MV-4-11 (cell line): ENCODE measurements at places on chromosomes 16 and 17.

DNA sequence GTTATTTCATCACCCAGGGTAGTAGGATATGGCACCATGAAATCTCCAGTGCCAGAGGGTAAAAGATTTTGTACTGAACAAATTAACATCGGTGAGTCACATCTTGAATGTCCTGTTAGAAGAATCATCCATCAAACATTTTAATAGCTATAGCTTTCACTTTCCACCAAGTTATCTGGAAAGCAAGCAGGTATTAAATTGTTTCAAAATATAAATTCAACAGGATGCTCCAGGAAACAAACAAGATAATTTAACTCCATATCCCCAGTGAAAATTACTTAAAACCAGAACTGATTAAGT lies 2.4 kb downstream of the VEZF1 start:
- peak; percentile 15 for DNase-seq

DNA sequence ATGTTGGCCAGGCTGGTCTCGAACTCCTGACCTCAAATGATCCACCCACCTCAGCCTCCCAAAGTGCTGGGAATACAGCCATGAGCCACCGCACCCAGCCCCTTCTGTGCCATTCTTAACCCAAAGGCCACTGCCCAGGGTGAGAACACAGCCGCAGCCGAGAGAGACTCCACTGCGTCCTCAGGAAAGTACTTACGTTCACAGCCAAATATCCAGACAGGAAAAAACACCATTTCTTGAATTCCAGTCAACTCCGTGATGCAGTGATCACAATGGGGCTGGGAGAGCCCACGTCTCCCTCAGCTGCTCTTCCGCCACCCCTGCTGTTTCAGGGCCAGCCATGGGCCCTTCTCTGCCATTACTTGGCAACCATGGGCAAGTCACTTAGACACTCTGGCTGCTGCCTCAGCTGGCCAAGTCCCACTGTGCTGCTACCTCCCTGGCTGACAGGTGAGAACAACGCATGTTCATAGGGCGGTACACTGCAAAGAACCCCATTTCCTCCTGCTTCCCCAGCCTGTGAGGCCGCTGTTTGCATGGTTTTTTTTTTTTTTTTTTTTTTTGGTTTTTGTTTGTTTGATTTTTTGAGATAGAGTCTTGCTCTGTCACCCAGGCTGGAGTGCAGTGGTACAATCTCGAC lies 4.3 kb downstream of the CDIP1 start:
- no peak for DNase-seq

DNA sequence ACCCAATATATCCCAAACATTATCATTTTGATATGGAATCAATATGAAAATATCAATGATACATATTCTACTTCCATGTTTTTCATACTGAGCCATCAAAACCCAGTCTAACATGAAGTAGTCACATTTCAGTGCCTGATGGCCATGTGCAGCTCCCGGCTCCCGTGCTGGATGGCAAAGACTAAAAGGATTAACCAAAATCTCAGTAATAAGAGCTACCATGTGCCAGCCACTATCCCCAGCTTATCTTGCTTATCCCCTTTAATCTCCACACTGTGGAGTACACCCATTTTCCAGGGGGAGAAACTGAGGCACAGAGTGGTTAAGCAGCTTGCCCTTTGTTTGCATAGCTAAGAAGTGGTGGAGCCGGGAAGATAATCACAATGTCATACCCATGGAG lies 9.2 kb downstream of the CD300LG start:
- no peak for DNase-seq

GRCh38 chr17:42817866-42818265 lies 6.2 kb downstream of the BECN1 start:
- no peak for DNase-seq

DNA sequence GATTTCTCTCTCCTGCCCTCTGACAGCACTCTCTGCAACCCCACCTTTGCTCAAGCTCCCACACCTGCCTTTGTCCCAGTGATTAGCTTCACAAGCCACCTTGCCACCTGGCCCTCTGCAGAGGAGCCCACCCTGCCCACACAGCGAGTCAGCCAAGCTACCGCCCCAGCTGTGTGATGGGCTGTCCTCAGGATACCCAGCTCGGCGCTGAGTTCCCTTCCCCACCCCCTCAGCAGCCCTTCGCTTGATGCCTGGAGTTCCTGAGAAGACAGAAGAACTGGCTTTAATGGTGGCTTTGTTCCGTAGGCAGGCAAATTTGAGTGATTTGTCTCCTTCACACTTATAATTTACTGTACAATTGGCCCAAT lies 266.4 kb downstream of the CBLN1 start:
- DNase-seq = no peak
